ENCODE measurements at places on chromosomes 1 and 21. TPM values are rescaled to one million over a fixed set of nuclear protein-coding genes. Genes with fewer than 3 reads are reported as not detected.

LRIF1 gene
- total RNA-seq, result 18.1 TPM

DNA sequence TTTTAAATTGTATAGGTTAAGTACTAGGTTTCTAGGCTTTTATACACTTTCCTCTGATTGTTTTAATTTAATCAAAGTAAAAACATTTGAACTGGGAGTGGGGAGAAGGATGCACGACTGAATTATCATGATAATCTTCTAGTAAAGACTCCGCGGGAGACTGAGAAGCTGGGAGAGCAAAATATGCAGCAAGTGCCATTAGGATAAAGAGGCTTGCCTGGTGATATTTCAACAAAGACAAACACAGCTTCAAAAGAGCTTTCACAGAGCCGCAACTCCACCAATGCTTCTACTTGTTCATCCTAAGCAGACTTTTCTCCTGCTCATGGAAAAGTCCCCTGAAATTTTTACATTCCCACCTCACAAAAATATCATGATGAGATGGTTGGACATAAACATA, 239.0 kb upstream of the PTBP2 start:
- no peak overlapping the region for H3K4me3 ChIP-seq
- H3K36me3 ChIP-seq, result no peaks in the 10 kb centered on the region
- H3K27ac ChIP-seq, result no peak overlapping the region

ZNF697 gene
- 3.9 TPM for total RNA-seq

DNA sequence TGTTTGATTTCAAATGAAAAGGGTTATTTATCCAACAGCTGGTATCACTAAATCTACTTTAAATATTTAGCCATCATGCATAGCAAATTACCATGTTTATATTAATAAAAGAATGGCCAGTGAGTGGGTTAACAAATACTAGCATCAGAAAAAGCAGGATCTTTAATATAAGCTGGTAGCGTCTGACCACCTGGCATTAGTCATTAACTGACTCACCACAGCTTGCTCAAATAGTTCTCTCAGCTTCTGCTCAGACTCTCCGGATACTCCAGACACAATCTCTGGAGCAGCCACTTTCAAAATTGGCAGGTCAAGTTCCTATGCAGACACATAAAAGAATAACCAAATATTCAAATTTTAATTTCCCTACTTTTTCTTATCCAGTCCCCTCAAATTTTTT, 29.6 kb downstream of the NVL start:
- H3K4me3 ChIP-seq, result no peak overlapping the region
- peaks cover 54% of the 10 kb centered on the region for H3K36me3 ChIP-seq
- peak; percentile 95 for DNase-seq

GRCh38 chr21:42056468-42056867, 14.6 kb upstream of the UMODL1 start:
- H3K36me3 ChIP-seq, result no peaks in the 10 kb centered on the region
- peak overlapping the region; percentile 86 for H3K27ac ChIP-seq
- peak; percentile 58 for DNase-seq
- peak overlapping the region; percentile 50 for H3K4me3 ChIP-seq
- no peaks in the 10 kb centered on the region for H3K27me3 ChIP-seq

DNA sequence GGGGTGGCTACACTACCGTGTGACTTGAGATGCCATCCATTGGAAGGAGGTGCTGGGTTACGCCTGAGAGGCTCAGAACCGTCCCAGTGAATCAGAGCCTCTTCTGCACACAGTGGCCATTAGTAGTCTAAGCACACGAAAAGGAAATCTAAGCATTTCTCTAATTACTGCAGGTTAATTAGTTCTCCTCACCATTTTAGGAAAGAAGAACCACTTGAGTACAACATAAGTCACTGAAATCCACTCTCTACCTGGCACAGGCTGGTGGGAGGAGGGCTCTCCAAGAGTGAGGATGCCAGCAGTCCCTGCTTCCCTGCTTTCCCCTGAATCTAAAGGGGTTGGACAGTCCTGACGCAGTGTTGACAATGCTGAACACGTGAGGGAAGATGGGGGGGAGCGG, 606.3 kb downstream of the NPHP4 start:
- no peak for DNase-seq
- no peak overlapping the region for H3K4me3 ChIP-seq
- H3K27ac ChIP-seq, result no peak overlapping the region
